CD4-positive, CD25-positive, alpha-beta regulatory T cell (primary cell): ENCODE measurements at places on chromosomes 1 and 21. TPM values are rescaled to one million over a fixed set of nuclear protein-coding genes. Genes with fewer than 3 reads are reported as not detected.

DNA sequence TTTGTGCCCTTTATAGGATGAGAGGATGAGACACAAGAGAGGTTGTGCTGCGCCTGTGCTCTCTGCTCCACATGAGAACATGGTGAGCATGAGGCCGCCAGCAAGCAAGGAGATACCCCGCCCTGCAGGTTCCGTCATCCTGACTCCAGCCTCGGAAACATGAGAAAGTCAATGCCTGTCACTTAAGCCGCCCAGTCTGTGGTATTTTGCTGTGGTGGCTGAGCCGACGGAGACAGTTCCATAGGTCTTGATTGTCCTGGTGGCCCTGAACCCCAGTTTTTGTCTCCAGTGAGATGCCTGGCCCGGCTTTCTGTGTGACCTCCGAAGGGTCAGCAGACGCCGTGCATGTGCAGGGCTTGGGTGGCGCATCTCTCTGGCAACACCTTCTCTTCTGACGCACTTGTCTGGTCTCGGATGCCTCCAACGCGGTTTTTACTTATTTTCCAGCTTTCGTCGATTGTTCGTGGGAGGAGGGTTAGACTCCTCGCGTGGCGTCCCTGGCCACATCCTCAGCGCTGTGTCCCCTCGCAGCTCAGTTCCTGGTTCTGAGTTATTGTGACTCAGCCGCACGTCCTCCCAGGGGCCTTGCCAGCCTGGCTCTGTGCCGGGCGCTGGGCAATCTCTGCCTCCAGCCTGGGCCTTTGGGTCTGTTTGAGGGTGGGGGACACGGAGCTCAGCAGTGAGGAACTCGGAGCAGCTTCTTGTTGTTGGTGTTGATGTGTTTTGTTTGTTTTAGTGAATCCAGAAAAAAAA, 70.0 kb downstream of the FAAP20 start:
- no peak for DNase-seq

- no peak for DNase-seq
Measured at GRCh38 chr1:31814041-31814511, 1.7 kb downstream of the SPOCD1 start.

DNA sequence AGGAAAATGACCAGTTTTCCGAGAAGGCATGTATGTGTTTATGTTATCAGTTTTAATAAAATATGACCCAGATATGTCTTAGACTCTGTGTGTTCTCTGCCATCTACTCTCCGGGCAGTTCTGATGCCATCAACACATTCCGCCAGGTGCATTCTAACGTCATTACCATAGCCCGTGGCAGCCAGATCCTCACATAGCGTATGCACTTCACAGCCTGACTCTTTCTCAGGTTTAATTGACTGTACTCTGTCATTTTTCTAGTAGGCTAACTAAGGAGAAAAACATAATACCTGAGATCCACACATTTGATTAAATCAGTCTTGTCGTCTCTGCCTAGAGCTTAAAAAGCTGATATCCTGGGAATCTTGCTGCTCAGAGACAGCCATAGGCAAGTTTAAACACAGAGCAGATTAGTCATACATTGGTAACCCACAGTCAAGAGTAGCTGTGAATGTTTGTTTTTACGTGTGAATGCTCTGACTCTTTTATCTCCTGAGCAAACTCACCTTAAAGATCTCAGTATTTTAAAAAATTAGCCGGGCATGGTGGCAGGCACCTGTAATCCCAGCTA, 175.9 kb downstream of the GREM2 start:
- DNase-seq, result no peak

DNA sequence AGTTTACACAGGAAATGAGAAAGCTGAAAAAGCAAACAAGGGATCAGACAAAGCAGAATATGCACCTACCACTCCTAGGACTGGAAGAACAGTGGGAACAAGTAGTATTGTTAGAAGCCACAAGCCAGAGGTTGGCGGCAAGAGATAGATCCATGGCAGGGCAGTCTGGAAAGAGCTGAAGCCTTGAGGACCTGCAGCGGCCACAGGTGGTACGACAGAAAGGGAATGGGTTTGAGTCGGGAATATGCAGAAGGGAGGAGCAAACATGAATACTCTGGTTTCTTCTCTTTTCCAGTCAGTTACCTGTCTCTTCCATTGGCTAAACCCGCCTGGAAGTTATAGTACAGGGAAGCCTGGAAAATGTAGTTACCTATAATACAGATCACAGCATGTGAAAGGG, 3.9 kb upstream of the PCNX2 start:
- DNase-seq, result no peak

DNA sequence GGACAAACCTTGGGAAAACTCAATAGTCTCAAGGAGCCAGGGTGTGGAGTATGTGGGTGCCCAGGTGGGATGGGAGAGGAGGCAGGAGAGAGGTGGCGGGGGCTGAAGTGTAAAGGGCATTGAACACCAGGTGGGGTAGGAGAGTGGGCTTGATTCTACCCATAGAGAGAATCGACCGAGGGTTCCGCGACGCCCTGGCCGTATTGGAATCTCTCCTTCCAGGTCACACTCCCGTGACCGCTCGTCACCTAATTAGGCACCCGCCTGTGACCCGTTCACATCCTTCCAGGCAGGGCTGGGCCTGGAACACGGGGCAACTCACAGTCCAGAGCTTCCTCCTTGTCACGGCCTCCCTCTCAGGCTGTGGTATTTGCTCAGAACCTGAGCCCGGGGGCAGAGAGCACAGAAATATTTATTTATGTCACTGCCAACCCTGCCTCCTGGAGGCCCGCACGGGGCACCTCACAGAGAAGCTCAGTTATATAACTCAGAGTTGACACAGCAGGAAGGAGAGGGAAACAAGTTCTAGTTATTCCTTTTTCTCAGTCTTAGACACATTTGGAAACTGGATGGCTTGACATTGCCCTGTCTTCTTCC, 12.0 kb downstream of the NCMAP start:
- peak; percentile 23 for DNase-seq

GRCh38 chr21:44905728-44906090, 15.0 kb downstream of the ITGB2 start:
- no peak for DNase-seq

DNA sequence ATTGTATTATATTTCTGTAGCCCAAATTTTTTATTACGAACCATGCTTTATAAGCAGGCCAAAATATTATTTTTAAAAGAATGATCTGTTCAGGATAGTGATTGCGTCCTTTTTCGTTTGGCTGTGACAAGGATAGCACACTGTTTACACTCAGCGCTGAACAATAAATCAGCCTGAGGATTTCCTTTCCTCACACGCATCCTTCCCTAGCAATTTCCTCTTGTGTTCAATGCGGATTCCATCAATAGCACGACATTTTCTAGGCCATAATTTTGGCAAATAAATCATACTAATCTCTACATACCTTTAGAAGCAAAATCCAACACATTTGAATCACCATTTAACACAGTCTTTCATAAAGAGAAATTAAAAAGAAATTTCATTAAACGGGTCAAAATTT, 1.6 kb upstream of the VAV3 start:
- no peak for DNase-seq

TRAF3IP3 gene
- 496 TPM for polyA plus RNA-seq

RWDD3 gene
- polyA plus RNA-seq, result 36.4 TPM

TNFRSF18 gene
- 54.5 TPM for polyA plus RNA-seq
